Retinal pigment epithelial cell (primary cell): ENCODE measurements at places on chromosomes 12 and 14.

DNA sequence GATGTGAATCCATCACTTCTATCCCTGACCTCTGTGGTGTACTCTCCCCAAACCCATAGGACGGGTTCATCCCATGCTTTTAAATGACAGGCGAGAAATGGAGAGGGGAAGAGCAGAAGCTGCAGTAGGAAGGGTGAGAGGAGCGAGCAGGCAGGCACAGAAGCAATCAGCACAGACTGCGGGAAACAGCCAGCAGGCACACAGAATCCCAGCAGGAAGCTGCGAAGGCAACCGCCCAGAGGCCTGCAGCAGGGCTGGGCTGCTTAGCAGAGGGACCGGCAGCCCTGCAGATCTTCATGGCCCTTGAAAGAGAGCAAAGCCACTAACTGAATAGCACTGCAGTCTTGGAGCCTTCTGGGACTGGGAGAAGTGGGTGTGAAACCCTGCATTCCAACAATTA, 287.0 kb upstream of the FKBP4 start:
- DNase-seq: no peak

- DNase-seq: no peak
Observed at GRCh38 chr12:47819138-47819895, 386 bp downstream of the HDAC7 start.

- no peak for DNase-seq
Observed at GRCh38 chr12:79737875-79738718, 47.3 kb upstream of the PAWR start.

GRCh38 chr14:89649451-89650075, 232.5 kb upstream of the FOXN3 start:
- no peak for DNase-seq

- DNase-seq: no peak
Observed at GRCh38 chr12:71236133-71236660, 78.4 kb upstream of the TSPAN8 start.

DNA sequence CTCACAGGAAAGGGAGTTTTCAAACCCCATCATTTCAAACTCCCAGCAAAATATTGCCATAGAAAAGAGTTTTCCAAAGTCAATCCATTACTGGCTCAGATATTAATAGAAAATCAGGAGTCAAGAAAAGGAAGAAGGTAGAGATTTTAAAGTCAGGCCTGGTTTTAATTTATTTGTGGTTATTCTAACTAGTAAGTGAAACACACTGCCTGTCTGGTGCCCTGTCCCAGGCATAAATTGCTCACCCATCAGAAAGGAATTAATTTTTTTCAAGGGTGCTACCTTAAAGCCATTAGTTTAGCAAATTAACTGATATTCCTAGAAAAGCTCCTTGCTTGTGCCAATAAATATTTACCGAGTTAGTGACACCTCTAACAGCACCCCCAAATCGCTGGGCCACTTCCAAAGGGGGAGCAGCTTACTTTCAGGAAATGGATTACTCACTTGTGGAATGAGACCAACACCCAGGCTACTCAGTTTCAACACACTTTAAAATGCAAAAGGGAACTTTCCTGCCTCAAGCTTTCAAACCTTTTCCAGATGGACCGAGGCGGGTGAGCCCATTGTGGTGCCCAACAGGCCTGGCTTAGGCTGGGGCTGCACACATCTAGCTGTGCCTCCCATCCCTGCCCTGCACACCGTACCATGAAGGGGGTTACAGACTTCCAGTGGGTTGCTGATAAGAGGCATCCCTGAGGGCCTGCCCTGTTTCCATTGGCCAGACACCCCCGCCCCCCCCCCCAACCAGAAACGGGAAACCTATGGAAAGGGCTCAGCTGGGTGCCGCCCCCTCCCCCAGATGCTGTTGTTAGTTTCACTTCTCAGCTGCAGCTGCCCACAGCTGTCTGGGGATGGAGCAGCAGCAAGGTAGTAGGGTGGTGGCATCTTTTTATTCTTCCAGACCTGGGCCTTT, 117.2 kb downstream of the SAMD4A start:
- no peak for DNase-seq

DNA sequence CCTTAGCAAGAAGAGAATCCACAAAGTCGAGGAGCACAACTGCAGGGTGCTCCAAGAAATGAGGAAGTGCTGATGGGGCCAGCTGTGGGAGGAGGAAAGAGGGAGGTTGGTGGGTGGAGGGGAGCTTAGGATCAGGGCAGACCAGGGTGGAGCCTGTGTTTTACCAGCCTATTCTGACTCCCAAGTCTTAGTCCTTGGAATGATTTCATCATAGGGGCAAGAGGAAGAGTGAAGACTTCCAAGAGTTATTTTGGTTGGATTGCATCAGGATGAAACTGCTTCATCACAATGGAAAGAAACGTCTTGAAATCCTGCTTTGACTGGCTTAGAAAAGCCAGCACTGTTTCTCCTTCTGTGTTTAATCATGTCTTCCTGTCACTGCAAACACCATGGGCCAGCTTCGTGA, 194.0 kb downstream of the DPF3 start:
- no peak for DNase-seq

DNA sequence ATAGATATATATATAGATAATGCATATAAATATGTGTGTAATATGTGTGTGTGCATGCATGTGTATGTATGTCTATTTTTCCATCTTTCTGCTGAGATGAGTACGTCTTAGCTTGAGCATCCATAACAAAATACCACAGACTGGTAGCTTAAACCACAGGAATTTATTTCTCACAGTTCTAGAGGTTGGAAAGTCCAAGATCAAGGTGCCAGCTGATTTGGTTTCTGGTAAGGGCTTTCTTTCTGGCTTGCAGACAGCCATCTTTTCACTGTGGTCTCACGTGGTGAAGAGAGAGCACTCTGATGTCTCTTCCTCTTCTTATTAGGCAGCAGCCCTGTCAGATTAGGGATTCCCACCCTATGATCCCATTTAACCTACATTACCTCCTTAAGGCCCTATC, 47.3 kb downstream of the ACSM4 start:
- no peak for DNase-seq

DNA sequence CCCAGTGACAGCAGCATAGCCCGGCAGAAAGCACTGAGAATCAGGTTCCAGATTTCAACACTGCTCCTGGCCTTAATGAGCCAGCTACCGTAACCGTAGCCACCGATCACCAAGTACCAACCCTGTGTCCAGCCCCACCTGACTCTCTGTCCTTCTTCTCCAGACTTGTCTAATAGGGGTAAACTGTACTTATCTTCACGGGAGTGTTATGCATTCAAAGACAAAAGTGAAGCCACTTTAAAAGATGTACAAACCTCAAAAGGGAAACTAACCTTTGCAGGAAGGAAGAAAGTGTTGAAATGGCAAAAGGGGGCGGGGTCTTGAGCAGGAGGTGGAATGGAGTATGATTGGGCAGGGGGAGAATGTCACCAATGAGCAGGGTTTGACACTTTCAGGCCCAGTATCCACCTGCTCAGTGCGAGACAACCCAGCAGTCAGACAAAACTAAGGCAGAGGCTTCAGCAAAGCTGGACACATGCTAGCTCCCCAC, 226.1 kb downstream of the CHST11 start:
- no peak for DNase-seq
